ENCODE measurements at places on chromosomes 11 and 22.

GRCh38 chr11:126352163-126352562 is 3.3 kb upstream of the ST3GAL4 start:
- no peak for DNase-seq

GRCh38 chr11:104122836-104123235 is 41.1 kb downstream of the PDGFD start:
- DNase-seq = no peak

GRCh38 chr22:47172771-47173534 is 410.5 kb downstream of the TBC1D22A start:
- no peak for DNase-seq

DNA sequence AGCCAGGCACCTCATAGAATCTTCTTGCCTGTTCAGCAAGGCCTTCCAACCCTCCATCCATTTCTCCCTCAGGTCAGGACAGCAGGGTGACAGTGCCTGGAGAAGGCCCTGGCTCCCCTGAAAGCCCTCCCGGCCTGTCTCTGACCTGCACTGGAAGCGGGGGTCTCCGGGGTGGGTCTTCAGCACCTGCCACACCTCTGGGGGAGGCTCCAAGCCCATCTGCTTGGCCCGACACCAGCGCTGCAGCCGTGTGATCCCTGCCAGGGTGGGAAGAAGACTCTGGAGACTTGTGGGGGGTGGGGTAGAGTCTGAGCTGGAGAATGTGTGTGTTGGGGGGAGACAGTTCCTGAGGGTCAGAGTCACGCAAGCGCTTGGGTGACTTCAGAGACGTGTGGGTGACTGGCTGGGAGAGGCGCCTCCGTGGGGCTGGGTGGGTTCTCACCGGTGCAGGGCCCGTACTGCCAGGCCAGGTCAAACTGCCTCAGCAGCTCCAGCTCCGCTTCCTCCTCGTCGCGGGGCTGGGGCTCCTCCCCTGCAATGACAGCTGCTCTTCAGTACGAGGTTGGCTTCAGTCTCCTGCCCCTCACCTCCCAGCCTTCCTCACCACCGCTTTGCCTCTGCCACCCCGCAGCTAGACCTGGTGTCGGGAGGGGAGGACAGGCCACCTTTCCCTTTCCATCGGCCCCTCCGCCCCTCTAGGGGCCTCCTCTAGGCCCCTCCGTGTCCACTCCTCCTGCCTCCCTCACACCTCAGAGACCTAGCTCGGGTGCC is 615 bp downstream of the POLD4 start:
- DNase-seq = peak; percentile 63

GRCh38 chr22:17101475-17102296 is 16.9 kb downstream of the IL17RA start:
- no peak for DNase-seq

DNA sequence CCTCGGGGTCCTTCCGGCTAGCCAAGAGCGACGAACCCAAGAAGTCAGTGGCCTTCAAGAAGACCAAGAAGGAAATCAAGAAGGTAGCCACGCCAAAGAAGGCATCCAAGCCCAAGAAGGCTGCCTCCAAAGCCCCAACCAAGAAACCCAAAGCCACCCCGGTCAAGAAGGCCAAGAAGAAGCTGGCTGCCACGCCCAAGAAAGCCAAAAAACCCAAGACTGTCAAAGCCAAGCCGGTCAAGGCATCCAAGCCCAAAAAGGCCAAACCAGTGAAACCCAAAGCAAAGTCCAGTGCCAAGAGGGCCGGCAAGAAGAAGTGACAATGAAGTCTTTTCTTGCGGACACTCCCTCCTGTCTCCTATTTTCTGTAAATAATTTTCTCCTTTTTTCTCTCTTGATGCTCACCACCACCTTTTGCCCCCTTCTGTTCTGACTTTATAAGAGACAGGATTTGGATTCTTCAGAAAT is 1.9 kb upstream of the GCAT start:
- DNase-seq = no peak

DNA sequence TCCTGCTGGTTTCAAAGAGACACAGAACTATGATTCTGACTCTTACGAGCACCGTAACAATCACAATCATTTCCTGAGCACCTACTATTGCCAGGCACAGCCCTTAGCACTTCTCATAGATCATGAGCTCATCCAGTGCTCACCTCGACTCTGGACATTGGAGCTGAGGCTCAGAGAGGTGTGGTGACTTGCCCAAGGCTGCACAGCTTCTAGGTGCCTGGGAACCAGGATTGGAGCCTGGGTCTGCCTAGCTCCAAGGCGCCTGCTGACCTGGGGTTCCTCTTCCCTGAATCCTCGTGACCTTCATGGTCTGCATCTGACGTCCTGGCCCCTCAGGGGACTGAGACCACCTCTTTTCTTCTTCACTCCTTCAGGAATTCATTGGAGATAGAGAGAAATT is 50.6 kb upstream of the CRYBB3 start:
- DNase-seq = no peak

- DNase-seq = no peak
These were observed 174.2 kb upstream of the ARHGAP20 start for GRCh38 chr11:110886288-110886970.

- DNase-seq = peak; percentile 22
These were observed 866 bp downstream of the MED17 start for GRCh38 chr11:93784935-93785360.

GRCh38 chr11:40388097-40388818 is 1071.2 kb downstream of the LRRC4C start:
- no peak for DNase-seq

DNA sequence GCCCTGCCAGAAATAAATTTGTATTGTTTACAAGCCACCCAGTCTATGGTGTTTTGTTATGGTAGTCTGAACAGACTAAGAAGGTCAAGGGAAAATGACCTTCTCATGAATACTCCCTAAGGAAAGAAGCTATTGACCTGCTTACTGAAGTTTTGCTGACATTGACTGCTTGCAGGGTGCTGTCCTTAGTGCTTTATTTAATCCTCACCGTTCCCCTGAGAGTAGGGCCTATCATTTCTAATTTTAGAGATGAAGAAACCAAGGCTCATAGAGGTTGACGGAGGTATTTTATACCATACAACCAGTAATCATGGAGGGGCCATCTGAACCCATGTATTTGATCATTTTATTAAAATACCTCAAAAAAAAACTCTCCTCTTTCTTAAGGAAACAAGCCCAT is 66.7 kb upstream of the INCENP start:
- DNase-seq = no peak

GRCh38 chr22:33438273-33438672 is 380.1 kb upstream of the SYN3 start:
- DNase-seq = peak; percentile 37

DNA sequence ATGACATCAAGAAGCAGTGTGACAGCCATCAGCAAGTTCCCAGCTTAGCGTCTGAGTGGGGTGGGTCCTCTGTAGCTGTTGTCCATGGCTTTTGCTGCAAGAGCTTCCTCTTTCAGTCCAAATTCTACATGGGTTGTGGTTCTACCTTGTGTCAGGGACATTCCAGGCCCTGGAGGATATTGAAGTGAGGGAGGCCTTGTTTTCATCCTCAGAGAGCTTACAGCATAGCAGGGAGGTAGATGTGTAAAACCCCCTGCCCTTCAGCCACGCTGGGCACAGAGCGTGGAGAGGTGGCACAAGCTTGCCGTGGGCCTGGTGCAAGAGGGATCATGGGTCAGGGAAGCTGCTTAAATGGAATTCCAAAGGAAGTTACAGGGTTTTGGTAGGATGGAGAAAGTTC is 93.9 kb downstream of the GRIK4 start:
- no peak for DNase-seq

- no peak for DNase-seq
These were observed 4.0 kb downstream of the DGCR8 start for GRCh38 chr22:20083891-20084546.

DNA sequence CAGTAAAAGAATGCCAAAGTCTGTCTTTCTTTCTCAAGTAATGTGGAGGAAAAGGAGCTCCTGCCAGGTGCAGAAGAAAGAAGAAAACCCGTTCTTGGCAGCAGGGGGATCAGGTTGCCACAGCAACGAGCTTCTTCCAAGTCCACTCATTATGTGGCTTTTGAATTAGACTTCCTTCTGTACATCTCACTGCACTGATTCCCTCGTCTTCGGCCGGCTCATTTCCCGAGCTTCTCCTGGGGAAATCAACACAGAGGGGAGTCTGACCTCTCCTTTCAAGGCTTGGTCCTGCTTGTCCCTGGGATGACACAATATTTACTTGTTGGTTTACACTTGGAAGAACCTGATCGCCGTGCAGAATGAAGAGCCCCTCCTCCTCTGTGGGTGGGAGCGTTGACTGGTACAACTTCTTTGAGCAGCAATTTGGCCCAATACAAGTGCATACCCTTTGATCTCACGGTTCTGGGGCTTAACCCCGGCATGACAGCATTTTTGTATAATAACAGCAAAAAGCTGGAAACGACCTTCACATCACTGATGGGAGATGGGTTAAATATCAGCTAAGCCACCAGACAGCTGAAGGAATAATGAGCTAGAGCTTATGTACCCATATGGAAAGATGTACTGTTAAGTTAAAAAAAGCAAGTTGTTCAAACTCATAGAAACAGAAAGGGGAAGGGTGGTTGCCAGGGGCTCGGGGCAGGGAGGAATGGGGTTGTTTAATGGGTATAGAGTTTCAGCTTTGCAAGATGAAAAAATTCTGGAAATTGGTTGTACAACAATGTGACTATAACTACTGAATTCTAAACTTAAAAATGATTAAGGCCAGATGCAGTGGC is 35.4 kb downstream of the MCHR1 start:
- DNase-seq = peak; percentile 19

- peak; percentile 13 for DNase-seq
These were observed 117.3 kb downstream of the RASSF10 start for GRCh38 chr11:13126430-13126829.

GRCh38 chr11:106161775-106162634 is 84.5 kb downstream of the AASDHPPT start:
- DNase-seq = no peak

GRCh38 chr11:29452146-29452545 is 564.7 kb downstream of the KCNA4 start:
- DNase-seq = no peak

DNA sequence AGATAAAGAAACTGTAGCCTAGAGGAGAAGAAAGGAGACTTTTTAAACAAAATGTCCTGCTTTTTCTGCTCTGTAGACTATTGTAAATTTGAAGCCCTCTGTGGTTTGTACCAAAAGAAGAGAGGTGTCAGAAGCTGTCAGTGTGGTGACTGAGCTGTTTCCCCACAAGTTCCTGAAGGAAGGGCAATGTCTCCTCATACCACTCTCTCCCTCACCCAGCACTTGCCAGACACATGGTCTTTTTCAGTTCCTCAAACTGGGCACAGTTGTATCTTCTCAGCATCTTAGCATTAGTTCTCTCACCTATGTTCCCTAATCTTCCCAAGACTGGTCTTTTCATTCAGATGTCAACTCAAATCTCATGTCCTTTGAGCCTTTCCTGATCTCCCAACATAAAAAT is 4.3 kb downstream of the BCO2 start:
- no peak for DNase-seq

DNA sequence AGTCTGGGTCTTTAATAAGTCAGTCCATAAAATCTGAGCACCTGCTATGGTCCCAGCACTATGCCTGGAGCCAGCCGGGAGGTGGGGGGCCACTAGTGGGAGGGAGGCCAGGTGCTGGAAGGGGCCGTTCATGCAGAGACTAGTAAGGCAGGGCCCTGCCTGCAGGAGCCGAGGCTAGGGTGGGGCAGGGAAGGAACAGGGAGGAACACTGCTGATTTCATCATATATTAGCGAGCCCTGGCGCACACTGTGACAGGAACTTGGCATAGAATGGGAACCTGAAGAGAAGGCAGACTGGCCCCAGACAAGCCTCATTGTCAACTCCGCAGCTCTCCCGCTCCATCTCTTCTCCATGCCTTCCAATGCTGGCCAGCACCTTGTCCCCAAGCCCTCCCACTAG is 7.1 kb downstream of the VSIG10L2 start:
- no peak for DNase-seq

GRCh38 chr11:34655335-34656008 is 34.6 kb downstream of the EHF start:
- DNase-seq = no peak

- DNase-seq = no peak
These were observed 121.1 kb upstream of the CRYBB3 start for GRCh38 chr22:25078591-25078990.

DNA sequence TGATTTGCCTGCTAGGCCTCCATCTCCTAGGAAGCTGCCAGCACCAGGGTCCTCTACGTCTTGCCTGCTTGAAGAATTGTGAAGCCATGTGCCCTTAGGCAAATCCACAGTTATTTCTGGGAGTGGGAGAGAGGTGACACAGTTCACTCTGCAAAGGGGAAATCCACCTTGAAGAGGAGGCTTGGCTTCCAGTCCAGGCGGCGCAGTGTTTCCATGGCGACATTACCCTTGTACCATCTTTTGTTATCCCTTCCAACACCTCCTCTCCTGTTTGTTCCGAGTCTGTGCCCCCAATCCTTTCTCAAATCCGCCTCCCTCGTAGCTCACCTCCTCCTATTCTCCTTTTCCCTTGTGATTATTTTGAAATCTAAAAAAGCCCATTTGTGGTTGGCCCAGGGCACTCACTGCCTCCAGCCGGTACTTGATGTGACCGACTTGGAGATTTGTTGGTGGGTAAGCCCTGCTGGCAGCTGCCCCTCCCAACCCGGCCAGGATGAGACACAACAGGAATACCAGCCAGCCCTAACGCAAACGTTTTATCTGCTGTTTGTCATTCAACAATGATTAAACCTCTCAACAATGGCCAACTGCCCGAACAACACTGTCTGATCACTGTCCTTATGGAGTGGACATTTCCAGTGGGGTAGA is 18.4 kb downstream of the SYT13 start:
- DNase-seq = no peak

DNA sequence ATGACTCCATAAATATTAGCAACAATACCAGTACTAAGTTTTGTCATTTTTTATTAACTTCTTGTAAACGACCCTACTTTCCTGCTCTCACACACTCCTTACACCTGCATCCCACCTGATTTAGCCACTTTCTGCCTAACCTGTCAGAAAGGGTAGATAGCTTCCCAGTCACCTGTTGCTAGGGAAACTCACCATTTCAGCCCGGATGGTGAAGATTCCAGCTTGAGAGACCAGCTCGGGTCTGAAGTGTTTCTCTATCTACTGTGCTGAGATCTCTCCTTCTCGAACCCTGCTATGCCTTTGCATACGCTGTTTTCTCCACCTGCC is at the start of gene PARVG:
PARVG (plus strand) TSS at position 220 of the 327 bp plus-strand sequence. CDS start 2,405 bp downstream, outside the sequence.
- DNase-seq = no peak

DNA sequence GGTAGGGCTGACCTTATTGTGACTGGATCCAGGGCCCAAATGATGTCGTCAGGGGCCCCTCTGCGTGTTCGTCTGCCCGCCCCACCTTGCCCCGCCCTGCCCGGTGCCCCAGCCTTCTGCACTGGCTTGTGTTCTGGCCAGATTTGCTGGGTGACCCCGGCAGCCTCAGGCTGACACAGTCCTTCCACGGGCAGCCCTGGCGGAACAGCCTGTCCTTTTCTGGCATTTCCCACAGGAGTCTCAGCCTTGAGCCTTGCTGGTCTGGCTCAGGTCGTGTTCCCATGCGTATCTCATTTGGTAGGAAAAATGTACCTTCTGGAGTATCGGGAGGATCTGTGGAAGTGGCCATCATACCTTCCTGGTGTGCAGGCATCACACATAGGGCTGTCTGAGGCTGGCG is 31.0 kb downstream of the IGHMBP2 start:
- no peak for DNase-seq

GRCh38 chr22:35076630-35077029 is 10.7 kb downstream of the ISX start:
- no peak for DNase-seq
